GM10248 (cell line): ENCODE measurements at places on chromosomes 12 and 14.
A peak's percentile ranks its signal among the peaks of the same experiment; 100 is the strongest.

- no peak for DNase-seq
These were observed 7.9 kb downstream of the PPFIBP1 start for GRCh38 chr12:27531896-27532295.

DNA sequence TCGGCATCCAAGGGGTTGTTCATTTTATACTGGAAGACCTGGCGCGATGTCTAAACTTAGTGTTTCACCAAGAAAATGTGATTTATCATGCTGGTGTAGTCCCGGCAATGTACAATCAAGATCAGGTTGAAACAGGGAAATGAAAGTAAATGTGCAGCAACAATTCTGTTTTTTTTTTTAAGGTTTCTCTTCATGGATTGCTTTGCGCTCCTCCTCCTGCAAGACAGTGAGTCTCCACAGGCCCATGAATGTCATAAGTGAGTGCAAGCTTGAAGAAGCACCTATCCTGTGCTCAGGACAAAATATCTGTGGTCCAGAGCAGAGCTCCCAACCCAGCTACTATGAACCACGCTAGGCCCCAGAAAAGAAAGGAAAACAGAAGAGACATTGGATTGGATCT is 143.4 kb downstream of the KCNK10 start:
- no peak for DNase-seq

GRCh38 chr12:96402061-96402460 is 1.8 kb upstream of the CDK17 start:
- no peak for DNase-seq

GRCh38 chr14:71049435-71050133 is 142.3 kb downstream of the PCNX1 start:
- DNase-seq = no peak

DNA sequence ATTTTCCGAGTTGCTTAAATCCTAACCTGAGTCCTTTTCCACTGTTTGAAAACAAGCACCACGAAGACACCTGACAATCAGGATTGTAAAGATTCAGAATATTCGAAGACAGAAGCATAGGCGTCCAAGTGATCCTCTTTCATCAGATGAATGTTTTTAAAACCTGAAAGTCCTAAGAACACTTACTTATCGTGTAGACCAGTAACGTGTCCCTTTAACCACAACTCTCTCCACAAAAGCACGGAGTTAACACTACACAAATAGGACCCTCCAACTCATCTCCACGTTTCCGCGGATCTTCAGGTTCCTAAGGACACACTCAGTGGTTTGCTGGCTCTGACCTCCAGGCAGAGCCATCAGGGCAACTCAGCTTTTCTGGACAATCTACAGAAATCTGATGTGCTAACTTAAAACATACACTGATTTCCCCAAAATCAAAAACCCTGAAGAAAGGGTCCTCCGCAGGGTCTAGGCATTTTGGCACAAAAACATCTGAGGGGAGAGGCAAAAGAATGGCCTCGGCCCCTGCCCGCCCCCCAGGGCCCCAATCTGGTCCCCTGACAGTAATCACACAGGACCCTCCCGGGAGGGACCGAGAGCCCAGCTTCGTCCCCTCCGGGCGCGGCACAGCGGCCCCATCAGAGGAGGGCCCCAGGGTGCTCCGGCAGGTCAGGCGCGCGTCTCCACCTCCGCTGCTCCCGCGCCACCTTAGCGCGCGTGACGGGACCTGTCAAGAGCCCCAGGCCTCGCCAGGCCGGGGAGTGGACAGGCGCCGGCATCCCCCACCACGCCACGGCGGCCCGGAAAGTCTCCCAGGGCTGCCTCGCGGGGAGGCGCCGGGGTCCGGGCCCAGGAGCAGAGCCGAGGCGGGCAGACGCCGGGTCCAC is 925 bp downstream of the DICER1 start:
- peak; percentile 37 for DNase-seq

GRCh38 chr12:51926064-51926632 is 18.8 kb downstream of the ACVRL1 start:
- no peak for DNase-seq

DNA sequence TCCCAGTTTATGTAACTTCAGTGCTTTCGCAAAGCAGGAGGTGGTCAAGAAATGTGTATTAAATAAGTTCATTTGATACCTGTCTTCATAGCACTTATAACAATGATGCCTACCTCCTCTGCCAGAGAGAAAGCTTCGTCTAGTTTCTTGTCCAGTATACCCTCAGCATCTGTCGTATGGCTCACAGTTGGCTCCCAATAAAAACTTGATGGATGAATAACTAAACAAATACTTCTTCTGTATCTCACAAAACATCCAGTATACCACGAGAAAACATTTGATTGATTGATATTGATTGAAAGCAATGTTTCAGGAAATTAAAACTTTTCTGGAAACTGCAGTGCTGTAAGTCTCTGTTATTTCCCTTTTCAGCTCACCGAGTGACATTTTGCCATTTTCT is 26.9 kb upstream of the PTGDR start:
- DNase-seq = no peak

DNA sequence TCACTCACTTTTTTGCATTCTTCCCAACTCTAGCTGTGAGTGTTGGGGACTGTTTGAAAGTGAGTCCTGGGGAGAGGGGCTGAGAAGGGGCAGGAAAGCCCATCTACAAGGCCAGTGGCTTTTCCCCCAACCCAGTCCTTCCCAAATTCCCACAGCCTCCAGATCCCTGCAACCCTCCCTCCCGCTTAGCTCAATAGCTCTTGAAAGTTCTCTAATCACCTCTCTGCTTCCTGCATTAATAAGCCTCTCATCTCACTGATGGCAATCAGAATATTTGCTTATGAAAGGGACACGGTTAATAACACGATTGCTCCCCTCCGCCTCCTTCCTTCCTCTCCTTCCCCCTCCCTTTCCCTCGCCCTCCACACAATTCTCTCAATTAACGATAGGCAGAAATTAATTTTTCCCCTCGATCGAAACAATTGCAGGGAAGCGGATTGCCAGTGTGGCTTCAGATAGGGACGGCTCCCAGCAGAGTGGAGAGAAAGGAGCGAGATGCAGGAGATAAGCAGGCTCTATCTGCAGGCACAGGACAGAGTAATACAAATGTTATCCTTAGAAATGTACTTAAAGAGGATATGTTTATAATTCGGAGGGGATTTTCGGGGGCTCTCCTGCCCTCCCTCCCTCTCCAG is 15.1 kb upstream of the GPATCH2L start:
- no peak for DNase-seq
